ENCODE measurements at places on chromosomes 6 and 20.

DNA sequence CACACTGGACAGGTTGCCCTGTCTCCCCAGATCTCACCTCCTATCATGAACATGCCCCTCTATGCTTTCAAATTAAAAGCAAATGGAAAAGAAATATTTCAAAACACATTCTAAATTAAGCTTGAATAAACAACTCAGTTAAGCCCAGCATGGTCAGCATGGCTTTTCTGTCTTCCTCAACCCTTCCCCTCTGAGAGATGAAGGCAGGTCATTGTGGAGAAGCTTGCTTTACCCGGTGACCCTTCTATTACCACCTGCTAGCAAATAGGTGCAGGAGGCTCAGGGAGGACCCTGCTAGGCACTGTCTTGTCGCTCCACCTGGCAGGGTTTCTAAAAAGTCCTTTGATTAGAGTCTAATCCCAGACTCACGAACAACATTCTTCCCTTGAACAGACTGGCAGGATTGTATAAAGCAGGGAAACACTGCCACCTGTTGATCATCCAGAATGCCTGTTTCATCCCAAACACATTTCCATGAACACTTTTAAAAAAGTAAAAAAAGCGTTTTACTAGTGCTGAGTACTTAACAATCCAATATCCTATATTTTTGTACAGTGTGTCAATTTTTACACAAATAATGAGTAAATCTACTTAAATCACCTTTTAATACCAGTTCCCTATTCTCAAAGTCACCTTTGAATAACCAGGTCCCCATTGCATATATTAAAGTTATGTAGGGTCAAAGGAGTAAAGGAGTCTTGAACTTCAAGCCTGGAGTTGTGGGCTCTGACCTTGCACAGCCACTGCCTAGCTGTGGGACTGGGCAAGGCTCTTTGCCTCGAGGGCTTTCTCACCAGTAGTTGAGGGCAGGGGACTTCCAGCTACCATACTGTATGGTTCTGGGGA is 75.5 kb downstream of the GPR6 start:
- no peak for DNase-seq

DNA sequence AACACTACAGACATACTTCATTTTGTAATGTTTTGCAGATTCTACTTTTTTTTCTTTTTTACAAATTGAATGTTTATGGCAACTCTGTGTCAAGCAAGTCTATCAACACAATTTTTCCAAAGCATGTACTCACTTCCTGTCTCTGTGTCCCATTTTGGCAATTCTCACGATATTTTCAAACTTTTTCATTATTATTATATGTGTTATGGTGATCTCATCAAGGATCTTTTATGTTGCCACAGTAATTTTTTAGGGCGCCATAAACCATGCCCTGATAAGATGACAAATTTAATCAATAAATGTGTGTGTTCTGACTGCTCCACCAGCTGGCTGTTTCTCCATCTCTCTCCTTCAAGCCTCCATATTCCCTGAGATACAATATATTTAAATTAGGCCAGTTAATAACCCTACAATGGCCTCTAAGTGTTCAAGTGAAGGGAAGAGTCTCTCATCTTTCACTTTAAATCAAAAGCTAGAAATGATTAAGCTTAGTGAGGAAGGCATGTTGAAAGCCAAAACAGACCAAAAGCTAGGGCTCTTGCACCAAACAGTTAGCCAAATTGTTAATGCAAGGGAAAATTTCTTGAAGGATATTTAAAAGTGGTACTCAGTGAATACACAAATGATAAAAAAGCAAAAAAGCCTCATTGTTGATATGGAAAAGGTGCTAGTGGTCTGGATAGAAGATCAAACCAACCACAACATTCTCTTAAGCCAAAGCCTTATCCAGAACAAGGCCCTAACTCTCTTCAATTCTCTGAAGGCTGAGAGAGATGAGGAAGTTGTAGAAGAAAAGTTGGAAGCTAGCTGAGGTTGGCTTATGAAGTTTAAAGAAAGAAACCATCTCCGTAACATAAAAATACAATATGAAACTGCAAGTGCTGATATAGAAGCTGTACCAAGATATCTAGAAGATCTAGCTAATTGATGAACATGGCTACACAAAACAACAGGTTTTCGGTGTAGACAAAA is 194.4 kb upstream of the TAB2 start:
- no peak for DNase-seq

- DNase-seq: no peak
These were observed 34.0 kb downstream of the KIAA1755 start for GRCh38 chr20:38226553-38226952.

GRCh38 chr20:54084727-54085388 is 14.5 kb upstream of the BCAS1 start:
- DNase-seq: no peak

- DNase-seq: no peak
These were observed 5.6 kb downstream of the BRD2 start for GRCh38 chr6:32974016-32974333.

DNA sequence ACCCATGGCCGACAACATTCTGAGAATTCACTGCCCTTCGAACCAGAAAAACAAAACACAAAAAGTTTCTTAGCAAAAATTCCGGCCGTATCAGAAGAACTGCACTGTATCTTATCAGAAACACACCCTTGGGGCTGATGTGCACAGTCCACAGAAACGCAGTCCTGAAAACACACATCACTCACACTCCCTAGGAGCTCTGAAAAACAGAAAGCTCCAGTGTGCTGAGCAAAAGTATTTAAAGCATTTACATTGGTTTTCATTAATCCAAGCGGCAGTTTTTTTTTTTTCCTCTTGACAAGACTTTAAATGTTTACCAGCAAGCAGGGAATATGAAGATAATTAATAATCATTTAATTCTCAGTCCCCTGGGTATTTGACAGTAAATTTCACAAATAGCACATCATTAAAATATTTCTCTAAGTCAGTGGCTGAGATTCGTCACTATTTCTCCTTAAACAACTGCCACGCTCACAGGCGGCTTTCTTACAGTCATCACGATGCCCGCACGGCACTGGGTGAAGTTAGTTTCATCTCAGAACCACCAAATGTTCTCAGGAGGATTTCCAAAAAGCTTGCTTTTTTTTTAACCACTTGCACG is 13.3 kb downstream of the NFATC2 start:
- DNase-seq: peak; percentile 50

- no peak for DNase-seq
These were observed 30.4 kb downstream of the KCNQ5 start for GRCh38 chr6:72651967-72652956.

GRCh38 chr20:48210111-48211027 is 425.1 kb upstream of the SULF2 start:
- DNase-seq: no peak

DNA sequence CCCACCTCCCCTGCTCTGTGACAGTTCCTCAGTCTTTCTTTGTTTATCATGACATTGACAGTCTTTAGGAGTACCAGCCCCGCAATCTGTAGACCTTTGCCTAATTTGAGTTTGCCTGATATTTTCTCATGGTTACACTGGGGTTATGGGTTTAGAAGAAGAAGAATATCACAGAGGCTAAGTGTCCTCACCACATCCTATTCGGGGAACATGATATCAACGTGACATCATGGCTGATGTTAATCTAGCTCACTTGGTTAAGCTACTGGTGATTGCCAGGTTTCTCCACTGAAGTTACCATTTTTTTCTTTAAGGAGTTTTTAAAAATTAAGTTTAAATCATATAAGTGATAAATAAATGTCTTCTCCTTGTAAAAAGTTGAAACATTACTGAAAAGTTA is 127.5 kb downstream of the CEP57L1 start:
- DNase-seq: no peak

- DNase-seq: no peak
These were observed 64.6 kb downstream of the CAP2 start for GRCh38 chr6:17457956-17458355.

- no peak for DNase-seq
These were observed 852.3 kb upstream of the HS3ST5 start for GRCh38 chr6:115194981-115195638.

GRCh38 chr20:18545566-18545965 is 21.7 kb upstream of the SMIM26 start:
- no peak for DNase-seq

- DNase-seq: no peak
These were observed 597.5 kb upstream of the JAG1 start for GRCh38 chr20:11271319-11271718.

DNA sequence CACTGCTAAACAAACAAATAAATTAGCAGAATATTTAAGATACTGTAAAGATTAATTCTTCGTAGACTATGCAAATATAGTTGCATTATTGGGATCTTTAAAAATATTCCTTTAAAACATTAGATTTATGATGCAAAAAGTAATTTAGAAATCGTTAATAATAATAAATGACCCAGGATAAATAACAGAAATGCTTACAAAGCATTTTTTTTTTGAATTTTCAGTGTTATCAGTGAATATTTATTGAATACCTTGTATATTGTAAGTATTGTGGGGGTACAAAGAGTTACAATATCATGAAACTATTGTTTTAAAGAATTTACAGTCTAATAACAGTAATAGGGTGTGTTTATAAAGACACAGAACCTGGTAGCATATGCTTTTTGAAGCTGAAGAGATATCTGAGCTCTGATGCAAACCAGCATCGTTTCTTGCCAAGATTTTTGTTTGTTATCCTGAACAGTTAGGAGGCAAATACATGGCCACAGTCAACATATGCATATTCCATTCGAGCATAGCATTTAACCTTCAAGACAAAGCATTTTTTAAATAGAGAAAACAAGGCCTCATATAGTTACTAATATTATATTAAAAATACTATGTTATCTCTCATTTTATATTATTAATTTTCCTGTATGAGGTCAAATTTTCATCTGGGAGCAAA is 487.2 kb downstream of the PHF3 start:
- no peak for DNase-seq

DNA sequence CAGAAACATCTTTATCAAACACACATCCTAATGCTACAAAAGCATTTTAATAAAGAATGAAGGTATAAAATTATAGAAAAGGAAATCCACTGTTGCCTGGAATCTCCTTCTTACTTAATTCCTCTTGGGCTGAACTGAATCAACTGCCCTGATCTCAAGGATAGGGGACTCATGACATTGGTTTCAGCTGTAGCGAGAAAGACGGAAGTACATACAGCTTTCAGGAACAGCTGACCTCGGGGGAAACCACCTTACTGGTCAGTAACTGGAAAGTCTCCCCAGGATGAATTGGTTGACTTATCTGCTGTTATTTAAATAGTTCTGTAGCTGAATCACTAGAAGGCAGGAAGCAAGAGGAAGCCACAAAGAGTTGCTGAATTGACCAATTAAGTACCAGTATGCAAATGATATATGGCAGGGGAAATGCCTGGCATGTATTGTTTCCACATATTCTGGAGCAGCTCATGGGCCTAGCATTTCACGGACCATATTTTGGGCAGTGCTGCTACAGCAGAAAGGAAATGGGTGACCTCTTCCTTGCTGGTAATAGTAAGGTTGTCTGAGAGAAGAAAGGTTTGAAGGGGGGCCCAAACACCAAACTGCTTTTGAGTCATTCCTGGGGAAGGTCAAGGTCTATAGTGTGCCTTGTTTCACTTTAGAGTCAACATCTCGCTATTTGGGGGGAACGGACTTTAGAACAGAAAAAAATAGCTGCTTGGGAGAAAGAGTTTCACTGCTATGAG is 43.7 kb upstream of the MAP7 start:
- DNase-seq: peak; percentile 11

DNA sequence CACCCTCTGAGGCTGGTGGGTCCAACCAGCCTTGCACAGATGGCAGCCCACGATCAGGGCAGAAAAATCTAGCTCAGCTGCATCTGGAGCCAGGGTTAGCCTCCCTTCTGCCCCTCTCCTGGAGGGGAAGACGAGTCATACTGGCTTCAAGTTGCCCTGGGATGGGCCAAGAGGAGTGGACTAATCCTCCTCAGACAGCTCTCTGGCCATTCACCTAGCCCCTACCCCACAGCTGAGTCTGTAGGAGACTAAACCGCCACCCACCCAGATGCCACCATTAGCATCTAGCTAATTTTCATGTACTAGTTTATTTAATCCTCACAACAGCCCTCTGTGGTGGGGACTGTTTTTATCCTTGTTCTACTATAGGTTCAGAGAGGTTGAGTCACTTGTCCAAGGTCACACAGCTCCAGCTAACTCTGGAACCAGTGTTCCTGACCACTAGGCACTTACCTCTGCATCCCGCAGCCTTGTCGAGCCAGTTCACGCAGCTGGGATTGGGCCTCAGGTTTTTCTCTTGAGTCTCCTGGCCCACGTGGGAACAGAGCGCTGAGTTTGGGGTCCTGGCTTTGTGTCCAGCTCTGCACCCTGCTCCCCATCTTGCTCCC is 48.5 kb upstream of the CCDC167 start:
- no peak for DNase-seq

- no peak for DNase-seq
These were observed 220.3 kb upstream of the SNX9 start for GRCh38 chr6:157602521-157603295.

- peak; percentile 1 for DNase-seq
These were observed 188.3 kb upstream of the ZFP64 start for GRCh38 chr20:52379723-52380336.

- DNase-seq: no peak
These were observed 35.8 kb upstream of the TPD52L1 start for GRCh38 chr6:125117818-125118217.

- DNase-seq: no peak
These were observed 23.6 kb downstream of the STXBP5 start for GRCh38 chr6:147227770-147228320.

DNA sequence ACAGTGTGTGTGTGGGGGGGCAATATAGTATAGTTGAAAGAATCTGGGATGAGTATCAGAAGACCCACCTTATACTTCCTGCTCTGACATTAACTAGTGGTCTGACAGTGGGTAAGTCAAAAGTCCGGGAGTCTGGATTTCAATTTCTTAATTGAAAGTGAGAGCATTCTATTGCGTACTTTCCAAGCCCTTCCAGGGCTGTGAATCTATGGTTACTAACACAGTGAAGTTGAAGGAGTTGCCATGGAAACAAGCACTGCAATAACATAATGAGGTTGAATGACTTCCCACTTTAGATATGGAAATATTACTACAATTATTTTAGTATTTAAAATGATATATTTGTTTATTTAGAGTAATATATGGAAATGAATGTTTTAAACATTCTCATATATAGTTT is 80.2 kb downstream of the MLIP start:
- no peak for DNase-seq

- DNase-seq: no peak
These were observed 789.2 kb downstream of the MAFB start for GRCh38 chr20:39899881-39900280.

- DNase-seq: no peak
These were observed 51.9 kb downstream of the RNF217 start for GRCh38 chr6:125013938-125014660.

DNA sequence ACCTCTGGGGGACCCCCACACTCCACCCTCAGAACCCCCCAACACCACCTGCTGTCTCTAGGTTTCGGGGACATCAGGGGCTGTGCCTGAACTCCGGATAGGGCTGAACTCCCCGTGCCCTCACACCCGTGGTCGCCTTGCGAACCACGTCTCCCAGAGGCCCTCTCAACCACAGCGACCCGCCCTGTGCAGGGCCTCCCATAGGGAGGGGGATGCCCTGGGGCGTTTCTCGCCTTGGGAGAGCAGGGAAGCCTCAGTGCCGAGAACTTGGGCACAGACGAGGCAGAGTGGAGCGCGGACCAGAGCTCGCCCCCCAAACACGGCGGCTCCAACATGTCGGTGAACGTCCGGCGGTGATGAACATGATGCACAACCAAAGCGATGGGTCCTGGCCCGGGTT is 6.8 kb downstream of the FRMD1 start:
- DNase-seq: no peak
